Endothelial cell (in vitro differentiated cells): ENCODE measurements at places on chromosomes 5 and 9.

DNA sequence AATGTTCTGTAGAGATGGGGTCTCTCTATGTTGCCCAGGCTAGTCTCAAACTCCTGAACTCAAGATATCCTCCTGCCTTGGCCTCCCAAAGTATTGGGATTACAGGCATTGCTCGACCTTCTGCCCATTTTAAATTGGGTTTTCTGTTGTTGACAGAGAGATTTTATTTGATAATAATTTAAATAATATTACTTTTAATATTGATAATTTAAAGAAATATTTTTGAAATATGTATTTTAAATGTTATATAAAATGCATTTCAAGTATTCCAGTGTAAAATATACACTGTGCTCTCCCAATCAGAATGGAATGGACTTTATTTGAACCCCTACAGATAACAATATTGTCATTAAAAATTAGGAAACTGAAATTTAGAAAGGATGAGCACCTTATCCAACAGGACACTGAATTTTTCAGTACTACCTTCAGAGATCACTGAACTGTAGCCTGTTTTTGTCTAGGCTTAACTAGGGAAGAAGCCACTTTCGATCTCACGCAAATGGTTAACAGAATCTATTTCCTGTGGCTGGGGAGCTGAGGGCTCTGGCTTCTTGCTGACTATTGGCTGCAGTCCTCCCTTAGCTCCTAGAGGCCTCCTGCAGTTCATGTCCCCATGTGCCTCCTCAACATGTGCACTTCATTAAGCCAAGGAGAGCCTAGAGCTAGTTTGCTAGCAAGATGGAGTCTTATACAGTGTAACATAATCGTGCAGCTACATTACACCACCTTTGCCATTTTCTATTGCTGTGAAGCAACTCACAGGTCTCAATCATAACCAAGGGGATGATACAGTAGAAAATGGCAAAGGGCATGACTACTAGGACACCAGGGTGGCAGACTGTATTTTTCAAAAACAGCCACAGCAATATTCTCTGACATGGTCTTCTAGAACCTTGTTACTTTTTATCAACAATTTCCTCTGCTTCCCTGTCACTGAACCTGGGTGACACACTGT, 150.0 kb downstream of the CDC42SE2 start:
- no peak for DNase-seq

DNA sequence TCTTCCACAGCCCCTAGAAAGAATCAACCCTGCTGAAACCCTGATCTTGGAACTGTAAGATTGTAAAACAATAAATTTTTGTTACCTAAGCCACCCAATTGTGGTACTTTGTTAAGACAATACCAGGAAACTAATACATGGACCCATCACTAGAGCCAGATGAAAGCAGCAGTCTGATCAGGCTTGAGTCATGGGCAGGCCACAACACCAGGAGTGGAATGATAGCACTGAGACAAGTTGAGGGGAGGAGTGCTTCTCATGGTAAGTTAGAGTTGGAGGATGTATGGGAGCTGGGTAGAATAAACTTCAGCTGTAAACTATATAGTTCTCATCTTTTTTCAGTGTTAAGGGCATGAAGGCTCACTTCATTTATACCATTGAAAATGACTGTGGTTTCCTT, 164.4 kb upstream of the OR13F1 start:
- DNase-seq = no peak

DNA sequence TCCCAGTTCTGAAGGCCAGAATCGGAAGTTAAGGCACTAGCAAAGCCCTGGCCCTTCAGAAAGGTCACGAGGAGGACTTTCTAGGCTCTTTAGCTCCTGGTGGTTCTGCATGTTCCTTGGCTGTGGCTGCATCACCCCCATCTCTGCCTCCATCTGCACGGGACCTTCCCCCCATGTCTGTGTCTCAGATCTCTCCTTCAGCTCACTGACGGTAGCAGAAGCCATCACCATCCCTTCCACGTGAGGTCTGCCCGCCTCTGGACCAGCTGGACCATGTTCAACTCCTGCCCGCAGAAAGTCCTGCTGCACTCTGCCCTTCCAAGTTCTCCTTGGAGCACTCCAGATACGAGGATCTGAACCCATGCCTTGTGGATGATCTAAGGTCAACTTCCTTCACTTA, 242.9 kb upstream of the IRX1 start:
- DNase-seq = no peak

DNA sequence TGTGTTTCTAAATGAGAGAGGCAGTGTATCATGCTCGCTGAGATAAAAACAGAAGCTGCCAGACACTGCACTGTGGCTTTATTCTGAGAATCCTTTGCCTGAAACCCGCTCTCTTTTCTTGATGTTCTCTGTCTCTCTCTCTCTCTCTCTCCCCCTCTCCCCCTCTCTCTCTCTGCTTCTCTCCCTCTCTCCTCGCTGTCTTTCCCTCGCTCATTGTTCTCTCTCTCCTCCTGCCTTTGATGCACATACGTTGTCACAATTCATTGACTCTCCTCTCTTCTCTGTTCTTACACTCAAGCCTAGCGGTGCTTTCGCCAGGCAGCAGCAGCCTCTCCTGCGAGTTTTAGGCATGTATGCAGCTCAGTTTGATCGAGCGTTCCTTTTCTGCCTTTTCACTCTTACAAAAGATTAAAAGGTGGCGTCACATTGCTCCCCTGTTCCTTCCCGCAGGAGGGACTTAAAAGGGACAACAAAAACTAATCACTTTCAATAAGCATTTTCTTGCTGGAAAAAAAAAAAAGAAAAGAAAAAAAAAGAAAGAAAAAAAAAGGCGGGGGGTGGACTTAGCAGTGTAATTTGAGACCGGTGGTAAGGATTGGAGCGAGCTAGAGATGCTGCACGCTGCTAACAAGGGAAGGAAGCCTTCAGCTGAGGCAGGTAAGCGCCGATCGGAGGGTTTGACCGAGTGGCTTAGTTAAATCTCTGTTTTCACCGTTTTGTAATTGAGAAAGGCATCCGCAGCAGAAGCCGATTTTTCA, 717.9 kb upstream of the WWC1 start:
- DNase-seq = peak; percentile 18

- no peak for DNase-seq
Measured at GRCh38 chr5:143219696-143220095, 183.8 kb downstream of the NR3C1 start.

DNA sequence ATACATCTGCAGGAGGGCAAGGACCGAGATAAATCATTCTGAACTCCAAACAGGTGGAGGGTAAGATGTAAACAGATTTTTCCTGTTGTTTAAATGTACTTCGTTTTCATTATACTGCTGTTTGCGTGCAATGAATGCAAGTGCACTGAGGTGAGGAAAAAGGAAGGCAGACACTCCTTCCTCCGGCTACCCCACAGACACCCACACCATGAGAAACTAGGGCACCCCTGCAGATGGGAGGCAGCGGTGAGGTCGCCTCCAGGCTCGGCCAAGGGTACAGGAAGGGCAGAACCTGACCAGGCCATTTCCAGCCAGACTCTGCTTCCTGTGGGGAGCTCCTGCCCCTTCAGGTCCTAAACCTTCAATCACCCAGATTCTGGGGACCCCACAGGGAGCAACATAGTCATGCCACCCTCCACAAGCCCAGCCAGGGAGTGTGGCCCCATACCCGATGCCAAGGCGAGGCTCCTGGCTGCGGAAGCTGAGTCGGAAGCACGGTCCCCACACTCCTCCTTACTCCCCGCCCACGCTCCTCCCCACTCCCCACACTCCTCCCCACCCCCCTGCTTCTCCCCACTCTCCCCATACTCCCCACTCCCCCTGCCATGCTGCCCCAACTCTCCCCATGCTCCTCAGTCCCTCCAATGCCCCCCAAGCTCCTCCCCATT, 37.1 kb downstream of the VAV2 start:
- DNase-seq = no peak

- no peak for DNase-seq
Measured at GRCh38 chr5:110512266-110512665, 214.2 kb downstream of the TMEM232 start.

DNA sequence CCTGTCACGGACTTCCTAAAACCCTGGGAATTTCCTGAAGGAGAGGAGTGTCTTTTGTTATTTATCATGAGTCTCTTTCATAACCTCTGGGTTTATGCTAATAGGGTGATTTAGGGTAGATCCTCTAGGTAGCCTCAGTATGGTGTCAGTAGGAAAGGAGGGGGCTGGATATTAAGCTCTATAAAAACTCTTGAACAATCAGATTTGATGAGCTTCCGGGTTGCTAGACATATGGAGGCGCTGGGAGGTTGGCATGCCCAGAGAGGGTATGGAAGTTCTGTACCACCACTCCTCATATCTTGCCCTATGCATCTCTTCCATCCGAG, 15.6 kb upstream of the PTBP3 start:
- no peak for DNase-seq

GRCh38 chr9:124854161-124854560, 901 bp downstream of the WDR38 start:
- no peak for DNase-seq

DNA sequence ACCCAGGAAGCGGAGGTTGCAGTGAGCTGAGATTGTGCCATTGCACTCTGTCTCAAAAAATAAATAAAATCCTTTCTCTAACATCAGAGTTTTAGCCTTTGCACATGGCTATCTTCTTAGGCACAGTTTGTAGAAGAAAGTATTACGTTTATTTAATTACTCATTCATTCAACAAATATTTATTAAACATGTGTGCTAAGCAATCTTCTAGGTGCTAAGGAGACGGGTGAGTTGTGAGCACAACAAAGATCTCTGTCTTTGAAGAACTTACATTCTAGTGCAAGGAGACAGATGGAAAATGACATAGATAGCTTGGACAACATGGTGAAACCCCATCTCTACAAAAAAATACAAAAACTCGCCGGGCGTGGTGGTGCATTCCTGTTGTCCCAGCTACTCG, 122.3 kb upstream of the MYO10 start:
- DNase-seq = no peak

GRCh38 chr9:137679249-137679648, 60.4 kb downstream of the EHMT1 start:
- DNase-seq = no peak

DNA sequence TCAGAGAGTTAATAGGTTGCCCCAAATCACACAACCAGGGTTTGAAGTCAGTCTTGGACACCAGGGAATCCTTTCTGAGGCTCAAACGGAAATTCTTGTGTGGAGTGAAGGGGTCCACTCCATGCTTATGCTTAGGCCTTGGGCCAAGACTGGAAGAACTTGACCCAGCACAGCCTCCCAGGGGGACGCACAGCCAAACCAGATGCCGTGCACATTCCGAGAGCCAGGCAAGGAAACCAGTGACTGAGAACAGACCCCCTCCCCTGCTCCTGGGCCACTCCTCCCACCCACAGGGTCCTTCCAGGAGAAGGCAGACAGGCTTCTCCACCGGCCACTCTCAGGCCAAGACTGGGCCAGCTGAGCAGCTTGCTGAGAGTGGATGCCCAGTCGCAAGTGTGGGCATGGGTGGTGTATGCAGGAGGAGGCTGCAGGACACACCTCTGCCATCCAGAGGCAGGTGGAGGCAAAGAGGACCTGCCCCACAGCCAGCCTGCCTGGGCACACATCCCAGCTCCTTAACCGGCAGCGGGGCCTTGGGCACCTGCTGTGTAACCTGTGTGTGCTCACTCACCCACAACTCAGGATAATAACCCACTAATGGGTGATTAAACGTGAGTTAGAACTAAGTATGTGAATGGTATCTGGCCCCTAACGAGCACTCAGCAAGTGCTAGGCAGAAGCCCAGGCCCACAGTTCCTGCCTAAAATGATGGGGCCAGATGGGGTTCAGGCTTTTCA, 38.0 kb downstream of the NIPAL4 start:
- no peak for DNase-seq

DNA sequence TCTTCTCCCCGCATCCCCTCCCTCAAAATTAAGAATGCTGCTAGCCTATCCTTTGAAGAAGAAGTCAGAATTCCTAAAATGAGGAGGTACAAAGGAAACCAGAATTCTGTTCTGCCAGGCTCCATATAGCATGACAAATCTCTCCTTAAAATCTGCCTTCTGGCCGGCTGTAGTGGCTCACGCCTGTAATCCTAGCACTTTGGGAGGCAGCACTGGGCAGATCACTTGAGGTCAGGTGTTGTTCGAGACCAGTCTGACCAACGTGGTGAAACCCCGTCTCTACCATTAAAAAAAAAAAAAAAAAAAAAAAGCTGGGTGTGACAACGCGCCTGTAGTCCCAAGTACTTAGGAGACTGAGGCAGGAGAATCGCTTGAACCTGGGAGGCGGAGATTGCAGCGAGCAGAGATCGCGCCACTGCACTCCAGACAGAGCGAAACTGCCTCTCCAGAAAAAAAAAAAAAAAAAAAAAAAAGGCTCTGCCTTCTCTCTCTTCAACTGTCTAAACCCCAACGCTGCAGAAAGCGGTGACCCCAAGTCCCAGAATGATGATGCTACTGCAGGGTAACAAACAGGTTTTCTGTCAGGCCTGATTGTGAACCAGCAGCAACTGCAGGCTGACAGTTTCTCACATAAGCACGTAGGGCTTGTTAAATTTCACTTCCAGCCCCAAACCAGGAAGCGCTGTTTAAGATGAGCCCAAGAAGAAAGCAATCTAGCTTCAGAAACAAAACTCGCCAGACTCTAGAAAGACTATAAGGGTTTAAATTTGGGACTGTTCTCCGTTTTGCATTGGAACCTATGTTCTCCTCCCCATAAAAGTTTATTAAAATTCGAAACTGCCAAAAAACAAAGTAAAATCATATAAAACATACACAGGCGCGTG, 963 bp upstream of the CAST start:
- no peak for DNase-seq

DNA sequence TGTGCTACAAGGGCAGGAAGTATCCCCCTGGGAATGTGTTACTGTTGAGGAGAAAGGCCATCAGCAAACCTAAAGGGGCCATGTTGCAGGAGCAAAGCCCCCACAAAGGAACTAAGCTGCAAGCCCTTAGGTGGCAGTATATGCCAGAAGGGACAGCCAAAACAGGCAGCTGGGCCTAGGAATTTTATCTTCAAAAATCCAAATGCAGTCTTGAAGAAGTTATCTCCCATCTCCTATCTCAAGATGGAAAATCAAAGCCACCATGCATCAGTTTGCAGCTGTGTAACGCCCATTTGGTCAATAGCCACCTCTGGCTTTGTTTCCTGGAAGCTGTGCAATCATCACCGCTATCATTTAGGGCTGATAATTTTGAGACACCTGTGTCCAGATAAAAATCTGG, 400.3 kb downstream of the ARHGEF28 start:
- no peak for DNase-seq

DNA sequence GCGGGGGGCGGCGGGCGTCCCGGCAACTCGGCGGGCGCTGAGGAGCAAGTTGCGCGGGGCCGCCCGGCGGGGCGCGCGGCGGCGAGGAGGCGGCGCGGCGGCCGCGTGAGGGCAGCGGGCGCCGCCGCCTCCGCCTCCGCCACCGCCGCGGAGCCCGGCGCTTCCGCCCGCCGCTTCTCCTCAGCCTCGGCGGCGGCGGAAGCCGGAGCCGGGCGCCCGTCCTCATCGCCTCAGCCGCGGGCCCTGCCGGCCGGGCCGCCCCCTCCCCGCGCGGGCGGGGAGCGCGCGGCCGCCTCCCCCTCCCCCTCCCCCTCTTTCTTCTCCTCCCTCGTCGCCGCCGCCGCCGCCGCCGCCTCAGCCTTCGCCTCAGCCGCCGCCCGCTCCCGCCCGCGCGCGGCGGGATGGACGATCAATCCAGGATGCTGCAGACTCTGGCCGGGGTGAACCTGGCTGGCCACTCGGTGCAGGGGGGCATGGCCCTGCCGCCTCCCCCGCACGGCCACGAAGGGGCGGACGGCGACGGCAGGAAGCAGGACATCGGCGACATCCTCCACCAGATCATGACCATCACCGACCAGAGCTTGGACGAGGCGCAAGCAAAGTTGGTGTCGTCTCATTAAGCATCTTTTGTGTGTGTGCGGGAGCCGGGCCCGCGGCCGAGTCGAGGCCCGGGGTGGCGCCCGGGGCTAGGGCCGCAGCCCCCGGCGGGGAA, at the start of gene PBX3:
Gene PBX3 (plus strand): TSS at position 321 of the 712 bp plus-strand sequence.
- DNase-seq = peak; percentile 59

- no peak for DNase-seq
Measured at GRCh38 chr5:144328494-144328893, 157.8 kb downstream of the KCTD16 start.
